ENCODE measurements at places on chromosomes 5 and 9. TPM values are rescaled to one million over a fixed set of nuclear protein-coding genes. Genes with fewer than 3 reads are reported as not detected.

GRCh38 chr5:68458416-68459021 is 243.0 kb downstream of the PIK3R1 start:
- H3K4me3 ChIP-seq, result no peak overlapping the region
- peaks cover 18% of the 10 kb centered on the region for H3K4me1 ChIP-seq

- no peak overlapping the region for H3K4me3 ChIP-seq
- H3K4me1 ChIP-seq, result no peaks in the 10 kb centered on the region
- no peak for DNase-seq
- H3K36me3 ChIP-seq, result no peaks in the 10 kb centered on the region
- peaks cover 2% of the 10 kb centered on the region for H3K27me3 ChIP-seq
Measured at GRCh38 chr5:14250084-14250695, 107.0 kb downstream of the TRIO start.

- no peak for DNase-seq
- no peak overlapping the region for H3K27ac ChIP-seq
- no peaks in the 10 kb centered on the region for H3K36me3 ChIP-seq
- no peak overlapping the region for H3K4me3 ChIP-seq
- no peaks in the 10 kb centered on the region for H3K4me1 ChIP-seq
Measured at GRCh38 chr5:113124265-113124664, 147.7 kb downstream of the DCP2 start.

DNA sequence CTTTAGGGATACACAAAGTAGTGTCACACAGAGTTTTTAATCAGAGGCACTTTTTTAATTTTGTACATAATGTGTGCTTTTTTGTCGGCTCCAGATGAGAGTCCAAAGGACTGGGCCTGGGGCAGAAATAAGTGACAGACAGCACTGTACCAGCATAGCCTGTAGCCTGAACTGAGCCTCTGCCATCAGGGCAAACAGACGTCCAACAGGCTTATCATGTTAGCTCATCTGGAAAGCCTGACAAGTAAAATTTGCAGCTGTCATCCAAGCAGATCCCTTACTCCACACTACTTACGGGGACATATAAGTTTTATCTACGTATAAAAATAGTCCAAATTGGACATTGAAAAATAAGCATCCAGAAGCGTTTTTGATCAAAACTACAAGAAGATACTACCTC is 233.1 kb upstream of the GAS1 start:
- H3K27ac ChIP-seq, result no peak overlapping the region
- H3K4me3 ChIP-seq, result no peak overlapping the region
- H3K27me3 ChIP-seq, result no peaks in the 10 kb centered on the region
- H3K4me1 ChIP-seq, result no peaks in the 10 kb centered on the region

DNA sequence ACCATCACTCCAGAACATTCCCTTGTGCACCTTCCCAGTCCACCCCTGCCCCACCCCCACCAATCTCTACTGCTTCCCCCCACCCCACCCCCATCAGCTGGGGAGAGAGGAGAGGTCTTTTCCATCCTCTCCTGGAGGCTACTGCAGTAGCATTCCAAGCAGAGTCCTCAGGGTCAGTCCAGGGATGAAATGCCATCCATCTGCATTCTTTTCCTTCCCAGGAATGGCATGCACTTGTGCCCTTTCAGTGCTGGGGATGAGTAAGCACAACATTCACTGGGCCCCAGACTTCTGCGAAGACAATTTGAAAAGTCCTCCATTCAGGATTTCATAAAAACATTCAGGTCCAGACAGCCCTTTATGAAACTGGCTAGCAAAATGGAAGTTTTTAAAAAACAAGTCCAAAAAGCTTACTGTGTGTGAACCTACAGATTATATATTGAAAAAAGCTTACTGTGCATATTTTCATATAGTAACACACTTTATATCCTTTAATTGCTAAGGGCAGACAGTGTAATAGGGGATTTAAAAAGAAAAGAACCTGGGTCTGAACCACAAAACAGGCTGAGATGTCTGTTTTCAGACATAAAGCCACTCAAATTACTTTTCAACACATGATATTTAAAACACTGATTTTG is 50.0 kb upstream of the GOLPH3 start:
- no peak overlapping the region for H3K4me3 ChIP-seq
- DNase-seq, result no peak
- no peaks in the 10 kb centered on the region for H3K27me3 ChIP-seq
- no peak overlapping the region for H3K27ac ChIP-seq

The NRG2 gene
- total RNA-seq, result 0.07 TPM

The FUT7 gene
- 0.09 TPM for total RNA-seq

The IL13 gene
- 231 TPM for total RNA-seq

All from activated CD4-positive, alpha-beta T cell treated with anti-CD3 and anti-CD28 coated beads, Interleukin-2, amount 10 ng/mL, durations not matched to agents 24 days and 14 days (primary cell).